Smooth muscle cell of bladder (primary cell): ENCODE measurements at places on chromosomes 6 and 20. TPM values are rescaled to one million over a fixed set of nuclear protein-coding genes. Genes with fewer than 3 reads are reported as not detected.

The RTEL1 gene
- 6.1 and 9.2 TPM in 2 replicates for total RNA-seq

The C20orf204 gene
- 0.57 and 0.92 TPM in 2 replicates for total RNA-seq

The LAMP5 gene
- under 0.01 and 0.09 TPM in 2 replicates for total RNA-seq

The HTR1E gene
- total RNA-seq = not detected in 2 replicates

The KIAA1755 gene
- total RNA-seq = 0.43 and 1.9 TPM in 2 replicates

The HDGFL1 gene
- total RNA-seq = not detected in 2 replicates

The OR2J3 gene
- total RNA-seq = not detected in 2 replicates
